ENCODE measurements at places on chromosomes 16 and 17. TPM values are rescaled to one million over a fixed set of nuclear protein-coding genes. Genes with fewer than 3 reads are reported as not detected.

The SHMT1 gene
- 56.2 TPM for total RNA-seq

The CBX2 gene
- total RNA-seq, result 5.1 TPM

The TTYH2 gene
- 6.8 TPM for total RNA-seq

The ACSM5 gene
- total RNA-seq, result not detected

The DDX19B gene
- 28.0 TPM for total RNA-seq

The PLA2G10 gene
- total RNA-seq, result not detected

The NOXO1 gene
- not detected for total RNA-seq

The USP31 gene
- total RNA-seq, result 11.6 TPM

The FSCN2 gene
- 0.52 TPM for total RNA-seq

The SAMD14 gene
- total RNA-seq, result 3.6 TPM

All from activated T-helper 1 cell treated with anti-CD3 and anti-CD28 coated beads, Interleukin-12 subunit alpha, Interleukin-12 subunit beta, Interleukin-2, Interleukin-4 antibody, amounts not matched to agents 30 ng/mL and 10 ng/mL and 1 ng/mL, durations not matched to agents 14 hours and 24 hours and 36 hours (primary cell).